ENCODE measurements at places on chromosomes 5 and 9. TPM values are rescaled to one million over a fixed set of nuclear protein-coding genes. Genes with fewer than 3 reads are reported as not detected.
A peak's percentile ranks its signal among the peaks of the same experiment; 100 is the strongest.

DNA sequence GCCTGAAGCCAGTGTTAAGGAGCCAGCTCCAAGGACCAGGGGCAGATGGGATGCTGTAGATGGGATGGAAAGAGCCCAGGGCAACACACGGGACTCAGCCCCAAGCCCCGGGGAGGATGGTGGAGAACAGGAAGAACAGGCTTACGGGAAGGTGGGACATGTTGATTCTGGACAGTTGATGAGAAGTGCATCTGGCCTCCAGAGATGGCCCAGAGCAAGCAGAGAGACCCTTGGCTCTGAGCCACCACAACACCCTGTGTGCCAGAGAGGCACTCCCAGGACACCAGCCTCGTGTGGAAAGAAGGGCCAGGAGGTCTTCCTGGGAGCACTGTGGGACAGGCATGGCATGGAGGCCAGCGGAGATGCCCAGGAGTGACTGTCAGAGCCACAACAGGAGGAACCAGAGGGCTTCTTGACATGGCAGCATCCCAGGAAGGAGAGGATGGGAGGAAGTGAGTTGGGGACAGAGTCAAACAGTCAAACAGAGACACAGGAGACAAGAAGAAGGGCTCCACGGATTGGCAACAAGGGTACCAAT, 156.3 kb upstream of the MVB12B start:
- no peaks in the 10 kb centered on the region for H3K36me3 ChIP-seq
- peaks cover 14% of the 10 kb centered on the region for H3K27me3 ChIP-seq
- H3K27ac ChIP-seq, result no peak overlapping the region
- DNase-seq, result no peak
- no peak overlapping the region for H3K4me3 ChIP-seq

DNA sequence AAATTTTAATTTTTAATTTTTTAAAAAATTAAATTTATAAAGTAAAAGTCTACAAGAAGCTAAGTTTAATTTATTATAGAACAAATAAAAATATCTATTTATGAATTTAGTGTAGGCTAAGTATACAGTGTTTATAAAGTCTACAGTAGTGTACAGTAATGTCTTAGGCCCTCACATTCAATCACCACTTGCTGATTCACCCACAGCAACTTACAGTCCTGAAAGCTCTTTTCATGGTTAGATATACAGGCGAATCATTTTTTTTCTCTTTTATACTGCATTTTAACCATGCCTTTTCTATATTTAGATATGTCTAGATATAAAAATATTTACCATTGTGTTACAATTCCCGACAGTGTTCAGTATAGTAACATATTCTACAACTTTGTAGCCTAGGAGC, 55.9 kb downstream of the PCSK1 start:
- H3K36me3 ChIP-seq, result no peaks in the 10 kb centered on the region
- no peaks in the 10 kb centered on the region for H3K4me1 ChIP-seq
- H3K4me3 ChIP-seq, result no peak overlapping the region
- no peak overlapping the region for H3K27ac ChIP-seq
- no peaks in the 10 kb centered on the region for H3K27me3 ChIP-seq
- DNase-seq, result no peak

- H3K36me3 ChIP-seq, result peaks cover 4% of the 10 kb centered on the region
- peak overlapping the region; percentile 94 for H3K27ac ChIP-seq
- no peak for DNase-seq
- H3K4me3 ChIP-seq, result peak overlapping the region; percentile 66
- H3K4me1 ChIP-seq, result peaks cover 16% of the 10 kb centered on the region
- H3K27me3 ChIP-seq, result no peaks in the 10 kb centered on the region
Observed at GRCh38 chr5:74638970-74639806, 1.3 kb downstream of the ENC1 start.

SUSD3 gene
- 1.2 TPM for total RNA-seq

DNA sequence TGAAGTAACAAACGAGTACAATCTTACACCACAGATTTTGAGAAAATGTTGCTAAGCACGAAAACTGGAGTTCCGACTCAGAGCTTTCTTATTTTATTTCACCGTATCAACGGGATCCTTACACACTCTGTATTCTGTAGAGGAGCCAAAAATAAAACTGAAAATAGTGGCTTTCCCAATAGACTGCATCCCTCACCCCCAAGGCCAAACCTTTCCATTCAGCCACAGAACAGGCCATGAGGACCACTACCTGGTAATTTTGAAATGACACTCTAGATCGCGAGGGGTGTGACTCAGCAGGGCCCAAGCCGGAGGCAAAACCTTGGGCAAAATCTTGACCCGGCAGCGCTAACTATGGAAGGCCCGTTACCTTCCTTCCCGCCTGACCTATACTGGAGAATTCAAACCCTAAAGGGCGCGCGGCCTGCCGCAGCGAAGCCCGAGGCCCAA, 432 bp downstream of the HSPA9 start:
- H3K4me3 ChIP-seq, result peak overlapping the region; percentile 93
- H3K27me3 ChIP-seq, result no peaks in the 10 kb centered on the region
- peaks cover 17% of the 10 kb centered on the region for H3K4me1 ChIP-seq
- peak; percentile 18 for DNase-seq
- peaks cover 39% of the 10 kb centered on the region for H3K36me3 ChIP-seq

- DNase-seq, result no peak
- H3K4me1 ChIP-seq, result no peaks in the 10 kb centered on the region
- no peaks in the 10 kb centered on the region for H3K27me3 ChIP-seq
- no peaks in the 10 kb centered on the region for H3K36me3 ChIP-seq
Observed at GRCh38 chr5:39558541-39558940, 133.8 kb upstream of the DAB2 start.

Measured in heart right ventricle (tissue), 16 donors.